Fibroblast of skin of abdomen (primary cell): ENCODE measurements at places on chromosomes 11 and 22.

DNA sequence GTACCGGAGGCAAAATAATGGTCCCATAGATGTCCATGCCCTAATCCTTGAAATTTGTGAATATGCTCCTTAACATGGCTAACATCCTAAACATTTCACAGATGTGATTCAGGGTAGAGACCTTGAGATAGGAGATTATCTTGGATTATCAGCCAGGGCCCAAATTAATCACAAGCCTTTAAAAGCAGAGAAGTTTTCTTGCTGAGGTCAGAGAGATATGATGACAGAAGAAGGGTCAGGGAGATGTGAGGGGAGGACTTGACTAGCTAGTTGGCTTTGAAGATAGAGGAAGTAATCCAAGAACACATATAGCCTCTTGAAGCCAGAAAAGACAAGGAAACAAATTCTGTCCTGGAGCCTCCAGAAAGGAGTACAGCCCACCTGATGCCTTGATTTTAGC lies 19.1 kb upstream of the FDX1 start:
- no peak for DNase-seq

- no peak for DNase-seq
Observed at GRCh38 chr11:77052518-77052917, 14.3 kb upstream of the CAPN5 start.

GRCh38 chr11:19625438-19625837 lies 87.2 kb upstream of the NAV2 start:
- no peak for DNase-seq

DNA sequence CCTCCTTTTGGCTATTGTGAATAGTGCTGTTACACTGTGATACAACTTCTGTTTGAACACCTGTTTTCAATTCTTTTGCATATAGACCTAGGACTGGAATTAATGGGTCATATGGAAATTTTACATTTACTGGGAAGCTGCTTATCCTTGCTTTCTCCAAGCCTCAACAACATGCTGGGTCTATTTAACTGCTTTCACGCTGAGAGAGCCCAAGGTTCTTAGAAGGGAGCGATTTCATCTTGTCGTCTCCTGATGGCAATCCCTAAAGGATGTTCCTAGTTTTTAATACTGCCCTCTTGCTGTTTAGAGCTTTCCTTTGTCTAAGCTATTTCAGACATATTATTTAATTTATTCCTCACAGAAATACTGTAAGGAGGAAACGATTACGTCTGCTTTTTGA lies 15.5 kb downstream of the IRAG1 start:
- no peak for DNase-seq

DNA sequence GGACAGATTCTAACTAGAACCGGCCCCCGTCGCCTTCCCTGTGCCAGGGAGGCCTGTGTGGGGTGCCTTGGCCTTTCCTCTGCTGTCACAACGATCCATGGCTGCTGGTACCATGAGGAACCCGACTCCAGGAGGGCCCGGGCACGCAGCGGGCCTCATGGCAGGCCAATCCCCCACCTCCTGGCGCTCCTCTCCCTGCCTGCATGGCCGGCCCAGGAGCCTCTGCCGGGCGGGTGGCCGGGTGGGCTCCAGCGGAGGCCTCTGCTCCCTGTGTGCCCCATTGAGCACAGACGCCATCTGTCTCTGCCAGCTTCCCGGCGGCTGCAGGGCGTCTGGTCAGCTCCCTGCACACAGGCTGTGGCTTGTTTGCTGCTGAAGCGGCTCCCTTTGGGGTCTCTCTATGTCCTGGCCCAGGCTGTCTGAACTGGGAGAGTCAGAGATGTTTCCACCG lies 86.5 kb downstream of the MYEOV start:
- no peak for DNase-seq

- DNase-seq, result no peak
Observed at GRCh38 chr11:91124363-91124762, 901.5 kb upstream of the CHORDC1 start.

DNA sequence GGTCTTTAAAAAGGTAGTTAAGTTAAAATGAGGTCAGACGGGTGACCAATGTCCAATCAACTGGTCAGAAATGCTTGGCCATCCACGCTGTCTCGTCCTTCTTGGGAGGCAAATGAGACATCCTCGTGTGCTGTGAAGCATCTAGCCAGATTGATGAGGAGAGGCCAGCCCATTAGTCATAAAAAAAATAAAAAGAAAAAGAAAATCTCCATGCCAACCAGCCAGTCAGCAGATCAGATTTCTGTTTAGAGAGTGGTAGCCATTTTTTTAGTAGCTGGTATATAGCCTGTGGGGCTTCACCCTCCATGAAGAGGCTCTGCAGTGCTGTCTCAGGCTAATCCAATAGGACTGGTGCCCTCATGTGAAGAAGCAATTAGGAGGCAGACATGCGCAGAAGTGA lies 343.1 kb upstream of the SYN3 start:
- DNase-seq, result peak; percentile 53
